AG08395 (cell line): ENCODE measurements at places on chromosomes 16 and 17.

DNA sequence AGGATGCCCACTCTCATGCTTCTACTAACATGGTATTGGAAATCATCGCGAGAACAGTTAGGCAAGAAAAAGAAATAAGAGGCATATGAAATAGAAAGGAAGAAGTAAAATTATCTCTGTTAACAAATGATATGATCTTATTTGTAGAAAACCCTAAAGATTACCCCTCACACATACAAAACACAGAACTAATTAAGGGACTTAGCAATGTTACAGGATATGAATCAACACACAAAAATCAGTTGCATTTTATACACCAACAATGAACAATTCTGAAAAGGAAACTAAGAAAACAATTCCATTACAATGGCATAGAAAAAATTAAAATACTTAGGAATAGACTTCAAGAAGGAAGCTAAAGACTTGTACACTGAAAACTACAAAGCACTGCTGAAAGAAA lies 2.7 kb upstream of the CAPNS2 start:
- DNase-seq: no peak

DNA sequence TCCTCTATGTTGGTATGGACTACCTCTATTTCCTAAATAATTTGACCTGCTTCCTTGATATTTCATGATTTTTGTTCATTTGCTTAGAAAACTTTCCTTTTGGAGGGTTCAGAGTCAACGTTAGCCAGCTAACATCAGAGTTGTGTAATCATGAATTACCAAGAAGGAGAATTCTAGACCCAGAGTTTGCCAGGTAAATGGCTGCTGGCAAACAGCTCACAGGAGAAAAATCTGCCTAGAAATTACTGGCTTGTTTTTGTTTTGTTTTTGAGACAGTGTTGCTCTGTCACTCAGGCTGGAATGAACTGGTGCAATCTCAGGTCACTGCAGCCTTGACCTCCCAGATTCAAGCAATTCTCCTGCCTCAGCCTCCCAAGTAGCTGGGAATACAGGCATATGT lies 111.4 kb upstream of the SALL1 start:
- no peak for DNase-seq

DNA sequence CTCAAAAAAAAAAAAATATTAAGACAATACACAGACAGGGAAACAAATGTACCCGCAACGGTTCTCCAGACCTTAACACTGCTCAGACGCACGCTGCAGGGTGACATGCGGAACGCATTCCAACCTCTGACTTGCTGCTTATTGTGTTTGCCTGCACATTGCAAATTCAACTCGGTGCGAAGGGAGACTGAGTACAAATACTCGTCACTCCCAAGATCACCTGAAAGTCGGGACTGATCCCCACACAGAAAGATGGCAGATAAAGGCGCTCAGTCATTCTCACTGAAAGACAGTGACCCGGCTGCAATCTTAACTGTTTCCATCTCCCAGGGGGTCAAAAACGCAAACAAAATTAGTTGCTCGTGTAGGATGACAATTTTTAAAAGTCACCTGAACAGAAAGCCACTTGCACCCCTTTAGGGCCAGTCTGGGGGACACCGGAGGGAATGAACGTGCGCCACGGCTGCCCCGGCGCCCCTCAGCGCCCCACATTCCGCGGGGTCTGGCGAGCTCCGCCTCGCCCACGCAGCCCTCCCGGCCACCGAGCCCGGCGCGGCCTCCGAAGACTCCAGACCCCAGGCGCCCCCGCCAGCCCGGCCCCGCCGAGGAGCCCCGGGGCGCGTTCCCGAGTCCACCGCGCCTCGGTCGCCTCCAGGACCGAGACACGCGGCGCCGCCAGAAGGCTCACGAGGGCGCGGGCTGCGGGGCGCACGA lies 589 bp downstream of the CLCN7 start:
- DNase-seq: peak; percentile 23

DNA sequence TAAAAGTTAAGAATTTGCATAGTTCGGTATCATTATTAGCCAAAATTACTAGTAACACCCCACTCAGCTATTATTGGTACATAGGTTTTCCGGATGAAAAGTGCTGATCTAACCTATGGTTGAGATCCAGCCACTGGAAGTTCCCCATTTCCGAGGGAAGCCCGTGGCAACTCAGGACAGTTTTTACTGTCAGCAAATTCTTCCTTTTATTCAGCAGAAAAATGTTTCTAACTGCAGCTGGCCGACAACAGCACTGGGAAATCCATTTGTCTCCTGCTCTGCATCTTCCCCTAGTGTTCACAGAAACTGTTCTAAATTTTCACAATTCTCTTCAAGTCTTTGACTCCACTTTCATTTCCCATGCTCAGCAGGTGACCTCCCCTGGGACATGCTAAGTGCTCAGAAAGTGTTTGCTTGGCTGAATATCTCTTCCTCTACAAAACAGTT lies 15.5 kb upstream of the MMD start:
- no peak for DNase-seq

DNA sequence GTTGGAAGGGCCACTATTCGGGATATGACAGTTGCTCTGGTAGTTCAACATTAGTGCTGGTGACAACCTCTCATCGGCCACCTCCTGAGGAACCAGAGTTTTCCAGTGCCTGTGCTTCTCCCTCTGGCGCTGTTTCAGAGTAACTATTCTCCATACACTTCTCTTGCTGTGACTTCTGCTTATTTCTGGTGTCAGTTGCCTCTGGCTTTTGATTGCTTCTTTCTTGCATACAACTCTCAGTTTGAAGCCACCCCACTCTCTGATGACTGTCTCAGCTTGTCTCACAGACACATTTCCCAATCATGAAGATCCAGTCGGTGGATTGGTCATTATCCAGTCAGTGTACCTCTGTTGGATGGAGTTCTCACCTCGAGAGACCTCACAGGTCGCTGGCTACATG lies 3.4 kb upstream of the TM4SF5 start:
- no peak for DNase-seq

- DNase-seq: no peak
Observed at GRCh38 chr17:80987941-80988461, 3.6 kb upstream of the CHMP6 start.

- DNase-seq: no peak
Observed at GRCh38 chr16:72962347-72962746, 85.6 kb downstream of the ZFHX3 start.

GRCh38 chr16:13956635-13957196 lies 36.8 kb downstream of the ERCC4 start:
- no peak for DNase-seq

DNA sequence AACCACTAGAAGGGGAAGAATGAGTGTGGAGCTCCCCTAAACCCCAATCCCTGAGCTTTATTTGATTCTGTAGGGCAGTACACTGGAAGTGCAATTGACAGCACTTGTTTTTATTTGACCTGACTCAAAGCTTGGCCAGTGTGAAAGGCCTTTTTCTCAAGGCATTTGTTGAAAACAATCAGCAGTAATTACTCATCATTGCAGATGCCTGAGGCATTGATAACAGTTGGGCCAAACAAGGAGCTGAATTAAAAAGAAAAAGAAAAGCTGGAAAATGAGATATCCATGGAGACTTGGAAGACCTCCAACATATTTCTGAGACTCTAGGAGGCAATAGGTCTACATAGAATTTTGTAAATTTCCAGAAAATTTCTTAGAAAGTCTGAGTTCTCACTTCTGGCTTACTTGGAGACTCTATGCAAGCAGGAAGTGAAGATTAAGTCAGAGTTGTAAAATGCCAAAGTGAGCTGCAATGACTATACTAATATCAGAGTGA lies 200.8 kb upstream of the KCNJ16 start:
- DNase-seq: peak; percentile 48

DNA sequence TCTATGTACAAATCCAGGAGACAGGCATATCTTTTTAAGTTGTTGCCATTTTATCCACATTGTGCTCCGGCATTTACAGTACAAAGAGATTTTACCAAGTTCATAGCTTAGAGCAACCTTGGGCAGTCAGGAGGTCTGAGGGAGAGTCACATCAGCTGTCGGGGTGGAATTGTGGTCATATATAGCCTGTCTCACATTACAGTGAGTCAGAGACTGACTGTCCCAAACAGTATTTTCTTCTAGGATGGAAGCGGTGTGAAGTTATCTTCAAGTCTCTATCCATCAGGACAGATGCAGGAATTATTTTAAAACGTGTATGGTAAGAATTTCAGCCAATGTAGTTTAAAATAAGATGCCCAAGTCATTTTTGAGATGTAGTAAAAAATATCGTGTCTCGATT lies 53.0 kb downstream of the GPRC5B start:
- DNase-seq: peak; percentile 84

- DNase-seq: peak; percentile 81
Observed at GRCh38 chr17:31394544-31394943, 3.1 kb downstream of the RAB11FIP4 start.

DNA sequence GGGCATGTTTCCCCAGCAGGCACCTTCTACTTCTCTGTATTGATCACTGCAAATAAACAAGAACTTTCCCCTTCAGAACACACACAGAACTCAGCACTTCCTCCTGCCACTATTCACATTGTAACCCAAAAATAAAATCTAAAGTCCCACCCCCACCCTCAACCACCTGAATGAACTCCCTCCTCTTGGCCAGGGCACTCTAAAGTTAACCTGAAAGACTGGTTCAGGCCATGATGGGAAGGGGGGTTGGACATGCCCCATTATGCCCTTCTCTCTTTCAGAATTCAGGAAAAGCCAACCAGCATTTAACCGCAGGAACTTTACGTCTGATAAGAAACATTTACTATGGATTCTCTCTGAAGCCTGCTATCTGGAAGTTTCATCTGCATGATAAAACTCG lies 27.4 kb upstream of the CCL2 start:
- DNase-seq: no peak

- DNase-seq: no peak
Observed at GRCh38 chr16:57024894-57025680, 35.7 kb downstream of the NLRC5 start.

DNA sequence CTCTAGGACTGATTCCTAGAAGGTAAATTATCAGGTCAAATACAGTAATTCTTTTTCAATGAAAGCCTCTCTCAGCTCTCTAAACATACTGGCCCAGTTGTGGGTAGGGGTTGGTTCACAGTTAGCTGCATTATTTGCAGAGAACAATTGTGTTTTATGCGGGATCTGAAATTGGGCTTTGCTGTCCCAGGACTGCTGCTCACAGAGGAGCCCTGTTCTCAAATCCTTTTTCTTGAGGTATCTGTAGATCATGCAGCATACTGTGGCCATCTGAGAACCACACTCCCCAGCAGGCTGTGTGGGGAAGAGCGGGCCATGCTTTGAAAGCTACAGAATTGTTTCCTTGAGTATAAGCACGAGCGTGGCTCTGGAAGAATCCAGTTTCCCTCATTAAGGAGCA lies 17.5 kb downstream of the MTHFSD start:
- no peak for DNase-seq

DNA sequence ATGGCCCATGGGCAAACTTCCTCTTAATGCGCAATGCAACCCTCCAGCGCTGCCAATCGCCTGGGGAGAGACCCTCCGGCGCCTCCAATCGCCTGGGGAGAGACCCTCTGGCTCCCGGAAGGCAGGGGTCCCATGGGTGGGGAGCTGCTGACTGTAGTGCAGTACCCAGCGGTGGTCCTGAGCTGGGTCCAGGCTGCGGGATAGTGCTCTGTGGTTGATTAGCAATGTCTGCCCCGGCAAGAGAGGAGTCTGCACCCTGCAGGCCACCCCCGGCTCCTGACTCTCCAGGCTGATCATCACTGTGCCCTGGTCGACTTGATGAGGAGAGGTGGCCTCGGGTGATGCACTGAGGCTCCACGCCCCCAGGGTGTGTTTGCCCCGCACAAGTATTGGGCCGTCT lies 44.6 kb upstream of the ZNF469 start:
- no peak for DNase-seq

DNA sequence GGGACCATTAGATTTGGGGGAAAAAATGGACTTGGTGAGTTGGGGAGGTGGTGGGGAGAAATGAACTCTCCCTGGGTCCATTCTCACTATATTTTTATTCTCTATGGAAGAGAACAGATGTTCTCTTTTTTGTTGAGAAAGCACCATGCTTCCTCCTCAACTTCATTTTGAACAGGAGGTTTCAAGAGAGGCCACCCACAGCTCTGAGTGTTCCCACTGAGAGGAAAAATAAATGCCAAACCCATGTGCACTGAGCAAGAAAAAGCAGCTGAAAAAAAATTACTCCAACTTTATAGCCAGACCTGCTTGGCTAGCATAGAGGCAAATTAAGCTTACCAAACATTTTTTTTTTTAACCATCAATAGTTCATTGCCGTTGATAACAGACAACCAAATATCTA lies 883.6 kb downstream of the KCNJ2 start:
- no peak for DNase-seq

DNA sequence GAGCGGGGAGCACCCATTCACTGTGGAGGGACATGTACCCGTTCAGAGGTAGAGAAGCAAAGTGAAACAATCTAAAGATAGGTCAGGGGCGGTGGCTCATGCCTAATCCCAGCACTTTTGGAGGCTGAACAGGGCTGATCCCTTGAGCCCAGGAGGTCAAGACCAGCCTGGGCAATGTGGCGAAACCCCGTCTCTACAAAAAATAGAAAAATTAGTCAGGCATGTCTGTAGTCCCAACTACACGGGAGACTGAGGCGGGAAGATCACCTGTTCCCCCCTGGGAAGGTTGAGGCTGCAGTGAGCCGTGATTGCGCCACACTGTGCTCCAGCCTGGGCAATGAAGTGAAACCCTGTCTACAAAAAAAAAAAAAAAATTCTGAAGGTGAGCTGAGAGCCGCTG lies 21.7 kb downstream of the MYL4 start:
- no peak for DNase-seq

GRCh38 chr17:57470906-57471305 lies 214.6 kb downstream of the MSI2 start:
- DNase-seq: no peak

- peak; percentile 87 for DNase-seq
Observed at GRCh38 chr16:50245417-50246298, 20.7 kb upstream of the ADCY7 start.

DNA sequence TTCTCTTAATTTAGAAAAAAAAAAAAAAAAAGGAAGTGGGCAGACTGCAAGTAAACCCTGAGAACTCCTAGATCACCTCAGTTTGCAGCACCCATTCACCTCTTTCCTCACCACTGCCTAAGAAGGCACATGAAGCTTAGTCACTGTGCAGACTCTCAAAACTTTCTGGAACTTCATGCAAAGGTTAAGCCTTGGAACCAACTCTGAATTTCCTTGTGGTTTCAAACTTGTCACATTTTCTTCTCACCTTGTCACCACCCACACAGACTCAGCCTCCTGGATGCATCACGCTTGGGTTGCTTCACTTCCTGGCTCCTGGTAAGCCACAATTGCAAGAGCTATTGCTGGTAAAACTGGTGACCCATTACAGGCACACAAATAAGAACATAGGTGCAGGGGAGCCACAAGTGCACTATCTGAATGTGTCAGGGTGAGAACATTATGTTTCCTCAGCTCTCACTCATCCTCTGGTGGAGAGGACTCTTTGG lies 15.0 kb upstream of the CPD start:
- peak; percentile 52 for DNase-seq

DNA sequence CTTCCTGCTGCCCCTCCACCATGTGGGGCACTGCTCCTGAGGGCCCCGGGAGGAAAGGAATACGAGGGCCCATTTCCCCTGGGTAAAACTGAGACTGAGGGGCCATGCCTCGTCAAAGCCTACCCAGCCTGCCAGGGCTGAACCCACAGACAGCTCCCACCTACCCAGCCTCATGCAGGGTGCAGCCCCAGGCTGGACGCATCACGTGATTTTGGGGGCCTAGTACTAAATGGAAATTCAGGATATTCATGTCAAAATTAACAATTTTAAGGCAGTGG lies 3.4 kb upstream of the OSGIN1 start:
- DNase-seq: no peak
